G401 (cell line): ENCODE measurements at places on chromosomes 12 and 14.

DNA sequence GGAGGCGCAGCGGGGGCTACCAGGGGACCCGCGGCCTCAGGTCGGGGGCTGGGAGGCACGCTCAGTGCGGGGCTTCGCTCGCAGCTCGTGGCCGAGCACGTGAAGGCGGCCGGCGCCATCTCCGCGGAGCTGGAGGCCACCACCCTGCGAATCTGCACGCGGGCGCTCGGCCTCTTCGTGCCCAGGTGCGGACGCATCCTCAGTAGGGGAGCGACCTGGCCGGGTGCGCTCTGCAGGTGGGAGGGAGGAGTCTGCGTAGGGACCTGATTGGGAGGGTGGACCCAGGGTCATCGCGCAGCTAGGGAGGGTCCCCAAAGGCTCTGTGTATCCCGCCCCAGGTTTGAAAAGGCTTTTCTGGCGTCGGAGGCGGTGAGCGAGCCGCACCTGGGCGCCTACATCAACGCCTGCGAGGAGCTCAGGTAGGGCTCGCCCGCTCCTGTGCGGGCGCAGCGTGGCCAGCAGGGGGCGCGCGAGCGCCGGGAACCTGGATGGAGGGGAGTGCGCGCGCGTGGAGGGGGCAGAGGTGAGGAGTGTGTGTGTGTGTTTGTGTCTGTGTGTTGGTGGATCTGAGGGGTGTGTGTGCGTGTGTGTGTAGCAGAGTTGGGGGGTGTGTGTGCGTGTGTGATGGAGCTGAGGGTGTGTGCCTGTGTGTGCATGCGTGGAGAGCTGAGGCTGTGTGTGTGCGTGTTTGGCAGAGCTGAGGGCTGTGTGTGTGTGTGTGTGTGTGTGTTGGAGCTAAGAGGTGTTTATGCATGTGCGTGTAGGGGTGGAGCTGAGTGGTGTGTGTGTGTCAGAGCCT, 10.3 kb downstream of the EXOC3L4 start:
- DNase-seq, result peak; percentile 54

GRCh38 chr12:57895389-57896114, 45.8 kb upstream of the ATP23 start:
- DNase-seq, result no peak

GRCh38 chr12:106251631-106252455, 4.0 kb upstream of the CKAP4 start:
- DNase-seq, result no peak

- no peak for DNase-seq
Observed at GRCh38 chr14:47746986-47747385, 71.6 kb upstream of the MDGA2 start.

- DNase-seq, result no peak
Observed at GRCh38 chr12:47894652-47895051, 10.1 kb downstream of the VDR start.

- DNase-seq, result no peak
Observed at GRCh38 chr12:123069436-123070266, 81.2 kb downstream of the PITPNM2 start.

DNA sequence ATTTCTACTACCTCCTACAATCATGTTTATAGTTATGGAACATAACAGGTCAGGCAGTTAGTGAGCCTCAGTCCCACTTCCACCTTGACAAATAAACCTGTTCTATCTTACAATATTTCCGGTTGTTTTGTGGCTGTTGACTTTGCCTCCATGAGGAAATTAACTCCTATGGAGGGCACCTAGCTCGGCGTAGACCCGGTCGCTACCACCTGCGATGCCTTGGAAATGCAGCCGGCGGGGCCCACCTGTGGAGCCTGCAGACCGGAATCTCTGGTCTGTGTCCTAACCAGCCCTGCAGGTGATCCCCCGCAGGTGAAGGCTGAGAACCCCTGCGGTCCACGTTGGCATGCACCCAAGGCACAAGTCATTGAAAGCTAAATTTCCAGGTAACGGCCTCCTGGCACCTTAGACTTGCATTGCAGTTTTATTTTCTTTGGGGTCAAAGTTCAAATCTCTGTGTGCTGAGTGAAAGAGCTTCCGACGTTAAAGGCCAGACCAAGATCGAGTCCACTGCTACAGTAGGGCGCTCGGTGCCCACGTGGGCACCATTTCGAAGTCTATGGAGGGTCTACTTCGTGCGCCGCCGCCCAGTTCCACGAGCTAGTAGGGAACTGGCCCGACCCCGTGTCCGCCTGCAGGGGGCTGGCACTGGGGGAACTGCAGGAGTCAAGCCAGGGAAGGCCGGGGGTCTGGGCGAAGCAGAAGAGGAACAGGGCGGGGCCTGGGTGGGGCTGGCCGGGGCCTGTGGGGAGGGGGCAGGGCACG, 782 bp upstream of the PIWIL1 start:
- DNase-seq, result no peak
